ENCODE measurements at places on chromosomes 2 and 18.

- DNase-seq, result peak; percentile 91
Measured at GRCh38 chr2:148614322-148615049, 30.1 kb upstream of the EPC2 start.

DNA sequence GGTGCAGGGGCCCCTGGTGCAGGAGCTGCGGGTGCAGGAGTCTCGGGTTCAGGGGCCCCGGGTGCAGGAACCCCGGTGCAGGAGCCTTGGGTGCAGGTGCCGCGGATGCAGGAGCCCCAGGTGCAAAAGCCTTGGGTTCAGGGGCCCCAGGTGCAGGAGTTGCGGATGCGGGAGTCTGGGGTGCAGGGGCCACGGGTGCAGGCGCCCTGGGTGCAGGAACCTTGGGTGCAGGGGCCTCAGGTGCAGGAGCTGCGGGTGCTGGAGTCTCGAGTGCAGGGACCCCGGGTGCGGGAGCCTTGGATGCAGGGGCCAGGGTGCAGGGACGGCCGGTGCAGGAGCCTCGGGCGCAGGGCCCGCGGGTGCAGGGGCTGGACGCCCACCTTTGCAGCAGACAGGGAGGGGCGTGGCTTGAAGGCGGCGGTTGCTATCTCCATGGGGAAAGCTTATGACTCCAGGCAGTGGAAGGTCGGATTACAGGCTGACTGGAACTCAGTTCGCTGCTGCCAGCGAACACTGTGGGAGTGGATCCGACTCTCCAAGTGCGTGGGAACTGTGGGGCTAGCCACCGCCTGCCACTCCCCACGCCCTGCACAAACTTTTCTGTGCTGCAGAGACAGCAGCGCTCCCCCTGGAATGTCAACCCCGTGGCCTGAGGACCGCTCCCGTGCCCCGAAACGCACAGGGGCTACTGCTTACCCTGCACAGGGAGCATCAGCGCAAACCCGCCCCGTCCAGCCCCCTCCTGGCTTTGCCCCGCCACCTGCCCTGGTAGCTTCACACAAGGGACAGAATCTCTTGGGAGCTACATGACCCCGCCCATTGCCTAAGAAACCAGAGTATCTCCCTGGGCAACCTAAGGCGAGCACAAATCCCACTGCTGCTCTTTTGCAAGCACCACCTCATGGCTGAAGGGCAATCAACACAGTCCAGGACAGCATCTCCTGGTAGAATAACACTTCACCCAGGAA lies 40.3 kb downstream of the COPS9 start:
- no peak for DNase-seq

DNA sequence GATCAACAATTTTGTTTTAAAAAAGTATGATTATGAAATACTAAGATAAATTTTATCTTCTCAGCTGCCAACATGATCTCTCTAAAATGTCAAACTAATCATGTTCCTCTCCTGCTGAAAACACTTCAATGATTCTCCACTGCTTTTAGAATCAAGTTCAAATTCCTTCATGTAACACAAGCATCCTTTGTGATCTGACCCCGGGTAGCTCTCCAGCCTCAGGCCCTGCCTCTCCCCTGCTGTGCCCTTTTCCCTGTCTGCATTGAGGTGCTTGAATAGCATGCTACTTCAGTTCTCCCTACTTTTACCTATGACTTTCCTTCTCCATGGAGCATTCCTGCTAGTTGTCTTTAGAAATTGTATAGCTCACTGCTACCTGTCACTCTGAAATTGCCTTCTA lies 274.8 kb downstream of the PDE11A start:
- no peak for DNase-seq

GRCh38 chr2:127029350-127030051 lies 77.5 kb downstream of the BIN1 start:
- DNase-seq, result peak; percentile 28

DNA sequence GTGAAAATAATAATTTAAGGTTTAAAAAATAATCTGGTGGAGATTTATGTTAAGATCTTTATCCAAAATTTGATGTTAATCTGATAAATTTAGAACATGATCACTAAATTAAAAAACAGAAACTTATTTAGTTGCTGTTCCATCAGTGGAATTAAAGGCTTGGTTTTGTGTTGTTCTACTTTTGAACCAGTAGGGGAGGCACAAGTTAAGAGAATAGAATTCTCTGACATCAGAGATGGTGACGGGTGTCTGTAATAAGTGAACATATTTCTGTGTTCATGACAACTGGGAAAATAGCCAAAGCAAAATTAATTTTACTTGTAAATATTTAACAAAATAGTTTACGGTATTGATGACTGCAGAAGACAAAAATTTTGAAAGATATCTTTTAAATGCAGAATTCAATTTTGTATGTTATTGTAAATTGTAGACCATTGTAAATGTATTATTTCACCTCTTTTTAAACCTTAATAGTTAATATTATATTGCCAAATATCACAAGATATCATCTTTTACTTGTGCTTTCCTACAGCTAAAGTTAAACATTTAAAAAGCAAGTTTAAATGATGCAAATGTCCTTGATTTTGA lies 106.0 kb downstream of the UBR3 start:
- DNase-seq, result peak; percentile 48

DNA sequence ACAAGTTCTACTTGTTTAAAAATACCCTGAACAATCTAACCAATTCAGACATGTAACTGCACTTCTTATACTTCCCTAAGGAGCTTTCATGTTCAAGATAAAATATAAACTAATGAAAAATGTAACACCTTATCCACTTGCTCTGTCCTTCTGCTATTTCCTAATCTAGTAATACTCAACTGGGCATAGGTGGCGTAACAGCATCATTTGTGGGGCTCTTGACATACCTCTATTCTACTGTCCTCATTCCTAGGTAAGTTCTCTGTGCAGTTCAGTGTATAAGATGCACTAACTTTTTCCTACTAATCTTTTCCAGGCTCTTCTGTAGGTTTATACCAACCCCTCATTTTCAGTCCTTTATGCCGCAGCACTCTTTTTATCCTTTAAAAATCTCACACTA lies 36.7 kb downstream of the PRKD3 start:
- DNase-seq, result no peak

- DNase-seq, result peak; percentile 25
Measured at GRCh38 chr2:113755835-113756354, 547 bp downstream of the SLC35F5 start.

- DNase-seq, result no peak
Measured at GRCh38 chr18:54713386-54713785, 114.9 kb upstream of the RAB27B start.

All from MV-4-11 (cell line).